ENCODE measurements at places on chromosomes 13 and 19.

DNA sequence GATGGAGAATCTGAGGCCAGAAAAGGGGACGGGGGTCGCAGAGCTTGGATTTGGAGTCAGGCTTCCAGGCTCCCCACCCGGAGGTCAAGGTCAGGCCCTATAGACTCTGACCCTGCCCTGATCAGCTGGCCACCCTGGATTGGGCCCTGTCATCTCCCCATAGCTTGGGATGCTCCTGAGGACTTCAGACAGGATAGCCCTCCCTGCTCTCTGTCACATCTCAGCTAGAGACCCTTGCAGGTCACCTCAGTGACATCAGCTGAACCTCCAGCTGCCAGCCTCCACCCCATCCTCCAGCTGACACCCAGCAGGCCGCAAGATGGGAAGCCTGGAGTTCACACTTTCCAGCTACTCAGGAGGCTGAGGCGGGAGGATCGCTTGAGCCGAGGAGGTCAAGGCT lies 2.8 kb upstream of the TPM4 start:
- DNase-seq, result no peak

GRCh38 chr19:45245826-45246225 lies 619 bp upstream of the EXOC3L2 start:
- no peak for DNase-seq

GRCh38 chr19:46081928-46082727 lies 41.3 kb upstream of the IGFL4 start:
- no peak for DNase-seq

DNA sequence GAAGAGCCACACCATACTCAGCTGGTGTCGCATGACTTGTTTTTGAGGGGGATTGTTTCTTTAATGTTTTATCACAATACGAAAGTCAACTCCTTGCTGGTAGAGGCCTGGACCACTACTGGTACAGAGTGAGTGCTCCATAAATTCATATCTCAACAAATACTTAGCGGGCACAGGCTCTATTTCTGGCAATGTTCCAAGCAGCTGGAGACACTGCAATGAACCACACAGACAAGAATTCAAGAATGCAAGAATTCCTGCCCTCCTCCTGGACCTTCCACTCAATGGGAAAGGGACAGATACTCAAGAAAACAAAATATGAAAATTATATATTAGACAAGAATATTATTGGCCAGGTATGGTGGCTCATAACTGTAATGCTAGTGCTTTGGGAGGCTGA lies 5.1 kb upstream of the FXYD5 start:
- no peak for DNase-seq

DNA sequence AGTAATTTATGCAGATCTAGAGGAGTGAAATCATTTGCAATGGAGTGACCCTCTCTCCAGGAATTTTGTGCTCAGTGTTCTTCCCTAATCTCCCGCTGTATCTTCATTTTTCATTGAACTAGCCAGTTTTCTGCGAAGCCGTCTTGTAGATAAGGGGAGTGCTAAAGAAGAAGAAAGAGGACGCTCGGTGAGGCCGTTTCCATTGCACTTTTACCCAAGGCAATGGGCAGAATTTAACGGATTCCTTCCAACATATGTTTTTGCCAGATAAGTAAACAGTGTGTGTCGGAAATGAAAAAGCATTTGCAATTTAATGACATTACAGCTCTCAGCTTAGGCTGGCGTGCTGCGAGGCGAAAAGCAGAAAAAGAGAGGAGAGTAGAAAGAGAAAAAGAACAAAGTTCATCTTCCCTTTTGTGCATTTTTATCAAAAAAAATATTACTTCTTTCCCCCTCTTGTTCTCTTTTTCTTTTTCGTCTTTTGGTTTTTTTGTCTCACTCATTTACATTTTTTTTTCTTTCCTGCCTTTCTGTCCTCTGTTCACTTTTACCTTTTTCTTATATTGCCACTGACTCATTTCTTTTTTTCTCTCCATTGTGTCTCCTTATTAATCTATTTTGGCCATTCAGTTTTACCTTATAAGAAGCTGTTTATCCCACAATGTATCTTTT lies 49.9 kb downstream of the SOX21 start:
- no peak for DNase-seq

DNA sequence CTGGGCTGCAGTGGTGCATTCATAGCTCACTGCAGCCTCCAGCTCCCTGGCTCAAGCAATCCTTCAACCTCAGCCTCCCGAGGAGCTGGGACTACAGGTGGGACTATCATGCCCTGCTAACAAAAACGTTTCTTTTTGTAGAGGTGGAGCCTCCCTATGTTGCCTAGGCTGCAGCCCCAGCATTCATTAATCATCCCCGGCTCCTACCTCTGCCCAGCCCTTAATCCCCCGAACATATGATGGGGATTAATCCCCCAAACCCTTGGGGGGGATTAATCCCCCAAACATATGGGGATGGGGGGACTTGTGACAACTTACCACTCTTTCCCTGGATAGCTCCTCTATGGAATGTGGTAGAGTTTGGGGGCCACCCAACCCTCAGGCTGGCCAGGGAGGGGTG lies 45.9 kb downstream of the SUGP2 start:
- DNase-seq, result no peak

DNA sequence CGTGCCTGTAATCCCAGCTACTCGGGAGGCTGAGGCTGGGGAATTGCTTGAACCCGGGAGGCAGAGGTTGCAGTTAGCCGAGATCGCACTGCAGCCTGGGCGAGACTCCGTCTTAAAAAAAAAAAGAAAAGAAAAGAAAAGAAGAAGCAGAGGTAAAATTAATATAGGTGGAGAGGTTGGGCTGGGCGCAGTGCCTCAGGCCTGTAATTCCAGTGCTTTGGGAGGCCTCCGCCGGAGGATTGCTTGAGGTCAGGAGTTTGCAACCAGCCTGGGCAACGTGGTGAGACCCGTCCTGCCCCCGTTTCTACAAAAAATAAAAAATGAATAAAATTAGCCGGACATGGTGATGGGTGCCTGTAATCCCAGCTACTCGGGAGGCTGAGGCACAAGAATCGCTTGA lies 912 bp upstream of the TUBA3C start:
- DNase-seq, result no peak

GRCh38 chr13:52394586-52394985 lies 11.4 kb downstream of the THSD1 start:
- no peak for DNase-seq

GRCh38 chr13:87867426-87867825 lies 196.3 kb downstream of the SLITRK5 start:
- no peak for DNase-seq

DNA sequence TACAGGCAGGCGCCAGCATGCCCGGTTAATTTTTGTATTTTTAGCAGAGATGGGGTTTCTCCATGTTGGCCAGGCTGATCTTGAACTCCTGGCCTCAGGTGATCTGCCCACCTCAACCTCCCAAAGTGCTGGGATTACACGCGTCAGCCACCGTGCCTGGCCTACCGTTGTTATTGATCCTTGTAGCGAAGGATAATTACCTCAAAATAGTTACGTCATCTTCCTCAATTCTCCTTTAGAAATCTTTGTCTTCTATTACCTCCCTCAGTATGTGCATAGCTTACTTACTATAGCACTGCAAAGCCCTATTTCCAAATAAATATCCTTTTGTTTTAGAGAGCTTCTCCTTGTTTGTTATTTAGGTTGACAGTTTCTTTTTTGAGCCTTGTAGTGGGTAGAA lies 9.4 kb upstream of the TLE6 start:
- DNase-seq, result no peak

GRCh38 chr19:17565611-17566010 lies 10.2 kb downstream of the COLGALT1 start:
- no peak for DNase-seq

DNA sequence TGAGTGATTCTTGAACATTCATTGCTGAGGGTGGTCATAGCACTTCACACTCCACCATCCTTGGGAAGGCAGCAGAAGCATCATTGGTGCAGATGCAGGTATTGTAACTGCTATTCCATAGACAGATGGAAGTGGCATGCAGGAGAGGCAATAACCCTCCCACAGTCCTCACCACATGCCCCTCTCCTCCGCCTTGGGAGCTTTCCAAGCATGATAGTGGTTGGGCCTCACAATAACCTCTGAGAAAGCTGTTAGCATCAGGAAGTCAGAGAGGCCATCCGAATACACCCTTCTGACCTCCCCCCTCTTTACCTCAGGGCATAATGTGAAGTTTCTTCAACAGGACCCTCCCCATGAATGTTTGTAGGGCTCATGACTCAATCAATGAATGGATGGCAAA lies 177.9 kb downstream of the KATNAL1 start:
- DNase-seq, result no peak

DNA sequence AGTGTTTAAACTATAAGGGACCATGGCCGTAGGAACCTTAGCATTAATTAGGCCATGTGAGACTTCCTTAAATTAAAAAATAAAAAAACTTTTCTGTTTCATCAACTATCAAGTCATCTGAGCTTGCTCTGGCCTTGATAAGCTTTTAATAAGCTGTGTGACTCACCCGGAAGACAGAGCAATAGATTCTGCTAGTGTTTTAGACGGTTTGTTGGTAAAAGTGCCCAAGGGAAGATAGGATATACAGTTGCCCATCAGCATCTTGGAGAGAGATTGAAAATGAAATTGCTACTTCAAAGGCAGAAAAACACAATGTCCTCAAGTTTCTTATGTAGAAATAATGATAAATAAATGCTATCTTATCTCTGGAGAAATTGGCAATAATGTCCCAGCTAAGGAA lies 31.2 kb upstream of the RCBTB2 start:
- DNase-seq, result no peak

DNA sequence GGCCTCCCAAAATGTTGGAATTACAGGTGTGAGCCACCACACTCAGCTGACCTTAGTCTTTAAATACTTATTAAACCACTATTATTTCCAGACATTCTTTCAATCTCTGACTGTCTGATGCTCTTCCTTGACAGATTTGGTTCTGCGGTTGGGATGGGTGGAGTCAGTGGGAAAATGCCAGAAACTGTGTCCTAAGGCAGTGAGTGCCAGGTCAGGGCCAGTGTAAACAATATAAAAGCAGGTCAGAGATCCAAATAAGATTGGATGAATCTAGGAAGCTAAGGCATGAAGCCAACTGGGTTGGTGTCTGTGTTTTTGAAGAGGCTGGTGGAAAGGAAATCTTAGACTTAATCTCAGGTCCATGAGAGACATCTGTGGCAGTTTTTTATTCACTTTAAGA lies 74.7 kb downstream of the KLF5 start:
- DNase-seq, result no peak

DNA sequence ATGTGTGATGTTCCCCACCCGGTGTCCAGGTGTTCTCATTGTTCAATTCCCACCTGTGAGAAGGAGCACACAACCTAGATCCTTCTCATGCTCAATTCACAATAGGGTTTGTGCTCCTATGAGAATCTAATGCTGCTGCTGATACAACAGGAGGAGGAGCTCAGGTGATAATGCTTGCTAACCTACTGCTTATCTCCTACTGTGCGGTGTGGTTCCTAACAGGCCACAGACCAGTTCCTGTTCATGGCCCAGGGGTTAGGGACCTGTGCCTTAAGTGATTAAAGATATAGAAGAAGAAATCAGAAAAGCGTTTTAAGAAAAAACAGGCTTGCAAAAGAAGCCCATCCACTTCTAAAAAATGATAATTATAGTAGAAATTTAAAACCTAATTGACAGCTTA lies 17.5 kb downstream of the DLEU7 start:
- DNase-seq, result no peak
